ENCODE measurements at places on chromosomes 12 and 14.

GRCh38 chr14:101361044-101361443, 200.3 kb upstream of the DIO3 start:
- DNase-seq: no peak

DNA sequence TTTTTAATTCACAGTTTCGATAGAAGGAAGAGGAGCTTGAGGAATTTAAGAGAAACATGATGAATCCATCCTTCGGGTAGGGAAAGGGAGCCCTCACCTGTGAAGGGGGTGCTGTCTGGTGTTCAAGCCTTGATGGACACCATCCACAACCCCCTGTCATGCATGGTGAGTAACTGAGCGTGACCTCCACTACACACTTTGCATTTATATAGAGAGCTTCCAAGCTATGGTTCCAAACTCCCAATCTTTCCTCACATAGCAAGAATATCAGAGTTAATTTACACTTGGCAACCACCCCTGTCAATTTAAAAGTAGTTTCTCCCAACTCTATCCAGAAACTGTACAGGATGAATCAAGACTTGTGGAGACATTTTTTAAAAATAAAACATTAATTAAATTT, 13.1 kb upstream of the NID2 start:
- DNase-seq: no peak

DNA sequence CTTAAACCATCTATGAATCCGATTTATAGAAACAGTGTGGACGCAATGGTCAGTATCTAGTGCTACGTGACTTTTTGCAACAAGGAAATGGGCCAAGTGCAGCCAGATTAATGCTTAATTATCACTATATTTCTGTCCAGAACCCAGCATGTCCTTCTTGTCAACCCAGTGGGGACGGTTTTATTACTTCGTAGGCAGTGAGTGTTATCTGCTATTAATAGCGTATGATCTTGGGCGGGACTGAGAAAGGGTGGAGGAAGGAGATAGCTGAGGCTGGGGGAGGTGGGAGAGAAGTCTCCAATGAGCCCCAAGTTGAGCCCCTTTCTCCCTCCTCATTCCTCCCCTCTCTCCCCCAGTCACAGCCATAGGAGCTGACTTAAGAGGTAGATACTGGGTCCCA, 59.7 kb upstream of the FAM222A start:
- no peak for DNase-seq

- no peak for DNase-seq
These were observed 25.9 kb downstream of the ISCA2 start for GRCh38 chr14:74519316-74520074.

GRCh38 chr14:99603471-99604277, at the start of gene CCDC85C:
Gene CCDC85C (minus strand): TSS chr14:99604207. CDS start chr14:99603959, 248 bp downstream.
- DNase-seq: peak; percentile 65

DNA sequence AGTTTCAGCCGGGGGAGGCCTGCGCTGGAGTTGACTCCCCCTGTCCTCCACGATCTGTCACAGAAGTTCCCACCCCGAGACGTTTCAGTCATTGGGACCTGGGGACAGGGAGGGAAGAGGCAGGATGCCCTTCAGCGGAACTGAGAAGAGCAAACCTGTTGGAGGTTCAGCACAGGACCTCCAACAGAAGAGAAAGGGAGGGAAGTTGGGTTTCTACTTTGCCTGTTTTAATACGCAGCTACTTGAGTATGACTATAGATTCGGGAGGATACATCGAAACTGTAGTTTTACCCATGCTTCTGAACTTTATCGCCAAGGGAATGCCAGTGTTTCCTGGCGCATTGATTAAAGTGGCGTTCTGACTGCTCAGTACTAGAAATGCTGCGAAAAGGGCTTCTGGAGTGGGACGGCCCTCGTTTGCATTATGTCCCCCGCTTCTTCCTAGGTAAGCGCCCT, 2.3 kb upstream of the DUSP6 start:
- DNase-seq: no peak

DNA sequence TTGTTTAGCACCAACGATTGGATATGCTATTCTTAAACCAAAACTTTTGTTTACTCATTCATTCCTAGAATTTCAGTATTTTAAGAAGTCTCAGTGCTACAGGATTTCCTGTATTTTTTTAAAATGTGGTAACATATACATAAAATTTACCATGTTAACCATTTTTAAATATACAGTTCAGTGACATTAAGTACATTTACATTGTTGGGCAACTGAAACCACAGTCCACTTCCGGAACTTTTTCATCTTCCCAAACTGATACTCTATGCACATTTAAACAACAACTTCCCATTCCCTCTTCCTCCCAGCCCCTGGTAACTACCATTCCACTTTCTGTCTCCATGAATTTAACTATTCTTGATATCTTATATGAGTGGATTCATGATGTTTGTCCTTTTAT, 30.3 kb downstream of the PDE3A start:
- DNase-seq: no peak

DNA sequence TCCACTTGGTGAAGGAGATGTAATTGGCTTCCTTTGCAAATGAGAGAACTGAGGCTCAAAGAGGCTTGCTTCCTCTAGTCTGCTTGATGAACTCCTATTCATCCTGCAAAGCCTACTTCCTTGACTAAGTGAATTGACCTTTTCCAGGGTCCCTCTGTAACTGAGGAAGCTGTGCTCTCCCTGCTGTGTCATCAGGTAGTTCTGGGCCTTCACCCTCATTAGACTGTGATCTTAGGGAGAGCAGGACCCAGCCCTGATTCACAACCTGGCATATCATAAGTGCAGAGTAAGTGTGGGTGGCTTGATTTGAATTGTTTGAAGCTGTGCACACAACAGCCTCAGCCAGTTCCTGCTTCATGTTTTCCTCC, 16.3 kb downstream of the ASB2 start:
- DNase-seq: no peak

- no peak for DNase-seq
These were observed 13.9 kb downstream of the FBXO34 start for GRCh38 chr14:55285048-55285652.

DNA sequence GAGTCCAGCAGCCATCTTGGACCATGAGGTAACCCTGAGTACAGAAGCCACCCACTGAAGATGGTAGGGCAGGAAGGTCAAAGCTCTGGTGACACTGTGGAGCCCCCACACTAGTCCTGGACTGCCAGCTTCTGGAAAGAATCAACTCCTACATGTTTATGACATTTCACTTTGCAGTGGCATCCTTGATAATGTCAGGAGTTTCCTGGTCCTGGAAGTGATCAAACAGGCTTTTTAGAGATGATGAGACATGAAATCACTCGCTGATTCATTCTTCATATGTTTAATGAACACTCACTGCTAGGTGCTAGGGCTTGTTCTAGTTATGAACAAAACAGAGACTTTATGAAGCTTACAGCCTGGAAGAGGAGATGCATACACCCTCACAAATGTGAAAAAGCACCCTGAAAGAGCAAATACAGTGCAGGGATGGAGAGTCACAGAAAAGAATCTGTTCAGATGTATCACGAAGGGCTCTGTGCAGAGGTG, 15.8 kb upstream of the HNF1A start:
- no peak for DNase-seq

DNA sequence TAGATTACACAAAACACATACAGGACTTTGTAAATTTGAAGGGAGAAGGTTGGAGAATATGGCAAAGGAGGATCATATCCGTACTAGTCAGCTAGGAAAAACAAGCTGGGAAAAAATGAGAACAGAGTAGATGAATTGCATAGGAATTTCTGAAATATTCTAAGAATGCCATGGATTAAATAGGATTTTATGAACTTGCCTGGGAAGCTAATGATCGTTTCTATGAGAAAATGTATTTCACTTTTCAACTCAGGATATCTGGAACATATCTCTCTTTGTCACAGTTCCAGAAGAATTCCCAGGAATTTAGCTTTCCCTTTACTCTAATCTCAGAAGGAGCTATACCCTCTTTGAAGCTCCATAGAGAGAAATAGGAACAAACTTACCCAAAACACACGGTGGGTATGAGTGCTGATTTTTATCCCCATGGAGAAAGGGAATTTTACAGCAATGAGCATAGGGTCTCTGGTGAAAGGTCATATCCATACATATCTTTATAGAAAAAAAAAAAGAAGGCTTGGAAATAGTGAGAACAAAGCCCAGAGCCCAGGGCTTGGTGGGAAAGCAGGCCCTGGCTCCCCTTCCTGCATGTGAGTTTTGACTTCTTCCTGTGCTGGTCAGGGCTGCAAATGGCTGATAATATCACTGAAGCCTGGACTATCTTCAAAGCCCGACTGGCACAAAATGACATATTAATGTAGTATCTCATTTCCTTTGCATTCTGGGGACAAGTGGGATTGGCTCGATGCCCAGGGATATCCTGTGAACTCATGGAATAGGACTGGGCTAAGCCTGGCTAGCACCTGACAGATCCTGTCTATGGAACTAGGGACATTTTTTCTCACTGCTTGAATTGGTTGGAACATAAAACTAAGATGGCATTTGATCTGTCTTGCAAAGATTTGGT, 136.3 kb downstream of the AEBP2 start:
- DNase-seq: no peak

DNA sequence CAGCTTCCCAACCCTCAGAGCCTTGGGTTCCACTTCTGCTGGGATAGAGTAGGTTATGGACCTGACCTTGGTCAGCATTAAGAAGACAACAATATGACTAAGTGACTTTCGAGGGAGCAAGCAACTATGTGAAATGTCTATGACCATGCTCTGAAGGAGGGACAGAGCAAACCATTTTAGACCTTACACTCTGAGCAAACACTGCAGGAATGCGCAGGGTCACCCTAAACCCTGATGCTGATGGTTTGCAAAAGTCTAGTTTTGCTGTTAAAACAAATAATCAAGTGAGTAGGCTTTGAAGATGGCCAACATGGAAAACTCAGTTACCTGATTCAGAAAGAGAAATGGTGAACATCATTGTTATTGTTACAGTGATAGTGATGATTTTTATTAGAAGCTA, 8.7 kb downstream of the ZCCHC8 start:
- no peak for DNase-seq

GRCh38 chr12:51847643-51848325, 734 bp downstream of the FIGNL2 start:
- no peak for DNase-seq

DNA sequence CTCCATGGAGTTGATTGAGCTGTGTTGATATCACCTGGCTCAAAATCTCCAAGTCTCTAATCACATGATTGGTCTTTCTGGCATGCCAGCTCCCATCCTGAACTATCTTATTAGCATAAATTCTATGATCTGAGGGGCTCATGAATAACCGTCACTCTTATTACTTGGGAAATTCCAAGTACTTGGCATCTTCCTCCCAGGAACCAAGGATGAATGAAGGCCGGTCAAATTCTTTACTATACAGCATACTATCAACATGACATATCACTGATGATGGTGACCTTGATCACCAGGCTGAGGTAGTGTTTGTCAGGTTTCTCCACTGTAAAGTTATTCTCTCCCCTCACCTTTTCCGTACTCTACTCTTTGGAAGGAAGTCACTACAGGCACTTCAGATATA, 16.4 kb upstream of the NUBPL start:
- no peak for DNase-seq

DNA sequence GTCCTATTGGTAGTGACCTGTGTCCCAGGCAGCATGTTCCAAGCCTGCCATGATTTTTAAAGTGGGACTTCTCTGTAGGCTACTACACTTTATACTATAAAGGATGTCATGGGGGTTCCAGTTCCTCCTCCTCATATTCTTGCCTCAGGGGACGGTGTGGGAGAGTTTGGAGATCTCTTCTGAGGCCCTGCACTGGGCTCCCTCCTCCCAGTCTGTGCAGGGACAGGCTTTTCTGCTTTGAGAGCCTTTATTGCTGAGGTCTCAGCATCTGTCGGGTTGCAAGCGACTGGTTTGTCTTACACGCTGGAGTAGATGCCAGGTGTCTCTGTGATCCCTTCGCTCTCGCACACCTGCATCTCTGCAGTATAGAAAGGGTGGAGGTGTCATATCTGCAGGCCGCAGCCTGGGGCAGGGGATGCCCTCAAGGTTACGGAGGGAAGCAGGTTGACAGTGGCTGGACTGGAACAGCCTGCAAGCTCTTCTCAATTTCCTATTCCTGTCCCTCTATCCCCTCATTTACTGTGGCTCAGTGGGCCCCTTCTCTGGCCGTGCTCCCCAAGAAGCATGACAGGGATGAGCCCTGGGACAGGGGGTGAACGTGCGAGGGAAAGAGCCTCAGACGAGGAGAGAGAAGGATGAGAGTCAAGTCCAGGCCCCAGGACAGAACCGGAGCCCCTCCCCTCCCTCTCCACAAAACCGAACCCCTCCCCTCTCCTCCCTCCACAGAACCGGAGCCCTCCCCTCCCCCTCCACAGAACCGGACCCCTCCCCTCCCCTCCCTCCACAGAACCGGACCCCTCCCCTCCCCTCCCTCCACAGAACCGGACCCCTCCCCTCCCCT, 51.3 kb downstream of the SLC6A12 start:
- no peak for DNase-seq

GRCh38 chr12:12626471-12626870, 14.8 kb downstream of the CREBL2 start:
- no peak for DNase-seq

DNA sequence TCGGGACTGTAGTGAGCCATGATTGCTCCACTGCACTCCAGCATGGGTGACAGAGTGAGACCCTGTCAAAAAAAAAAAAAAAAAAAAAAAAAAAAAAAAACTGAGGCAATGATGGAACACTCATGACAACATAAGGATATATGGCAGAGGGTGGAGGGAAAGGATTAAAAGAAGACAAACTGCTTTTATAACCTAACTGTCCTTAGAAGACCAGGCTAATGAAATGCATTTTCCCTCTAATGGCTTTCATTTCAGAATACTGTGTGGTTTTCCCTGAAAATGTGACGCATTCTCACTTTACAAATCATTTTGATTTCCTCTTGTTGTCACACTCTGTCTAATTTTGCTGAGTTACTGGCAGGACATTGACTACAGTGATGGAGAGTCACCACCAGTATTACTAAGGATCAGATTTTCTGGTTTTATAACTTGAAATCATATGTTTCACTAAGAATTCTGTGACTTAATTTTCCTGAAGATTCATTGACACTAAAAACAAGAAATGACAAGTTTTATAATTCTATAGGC, 137.6 kb upstream of the SSTR1 start:
- no peak for DNase-seq

- DNase-seq: no peak
These were observed 366.8 kb downstream of the VRK1 start for GRCh38 chr14:97164021-97164420.

GRCh38 chr12:51974646-51975045, 23.1 kb downstream of the ACVR1B start:
- no peak for DNase-seq

DNA sequence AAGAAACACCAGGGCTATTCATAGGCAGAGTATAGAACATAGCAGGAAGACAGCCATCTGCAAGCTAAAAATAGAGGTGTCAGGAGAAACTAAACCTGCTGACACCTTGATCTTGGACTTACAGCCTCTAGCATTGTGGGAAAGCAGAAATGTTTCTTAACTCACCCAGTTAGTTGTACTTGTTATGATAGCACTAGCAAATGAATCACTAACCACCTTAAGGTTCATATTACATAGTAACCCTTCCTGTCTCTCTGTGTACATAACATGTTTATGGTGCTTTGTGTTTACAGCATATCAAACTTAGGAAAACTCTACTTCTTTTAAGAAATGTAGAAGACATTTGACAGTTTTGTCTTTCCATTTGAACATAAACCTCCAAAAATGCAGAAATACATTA, 1031.3 kb downstream of the FSCB start:
- DNase-seq: no peak

- peak; percentile 57 for DNase-seq
These were observed 115.7 kb downstream of the RFLNA start for GRCh38 chr12:124410354-124411175.
